LHCN-M2 (cell line): ENCODE measurements at places on chromosomes 12 and 14. TPM values are rescaled to one million over a fixed set of nuclear protein-coding genes. Genes with fewer than 3 reads are reported as not detected.

IL26 gene
- total RNA-seq, result not detected in 2 replicates

ESPL1 gene
- 14.8 and 18.2 TPM in 2 replicates for total RNA-seq

AACS gene
- total RNA-seq, result 16.0 and 16.3 TPM in 2 replicates

ALX1 gene
- total RNA-seq, result not detected in 2 replicates

TSPAN8 gene
- total RNA-seq, result 0.29 TPM in 1 of 2 replicates, not detected in the other

PCED1B gene
- total RNA-seq, result 0.64 and 0.80 TPM in 2 replicates

SLC10A1 gene
- total RNA-seq, result not detected in 2 replicates

KRT81 gene
- total RNA-seq, result 0.11 and 1.2 TPM in 2 replicates

CDKL1 gene
- total RNA-seq, result 2.1 and 3.0 TPM in 2 replicates

SLC7A8 gene
- 2.4 and 3.4 TPM in 2 replicates for total RNA-seq

SALL2 gene
- total RNA-seq, result 3.5 and 7.1 TPM in 2 replicates

GDF11 gene
- 10.0 and 17.3 TPM in 2 replicates for total RNA-seq

GPRC5D gene
- not detected in 2 replicates for total RNA-seq

LGR5 gene
- total RNA-seq, result 0.06 TPM in 2 replicates

CIROP gene
- not detected in 2 replicates for total RNA-seq

TAS2R42 gene
- total RNA-seq, result not detected in 2 replicates

GMPR2 gene
- 83.1 and 87.8 TPM in 2 replicates for total RNA-seq
